ENCODE measurements at places on chromosomes 12 and 14.
A peak's percentile ranks its signal among the peaks of the same experiment; 100 is the strongest.

GRCh38 chr12:67630373-67631088, 18.0 kb upstream of the DYRK2 start:
- DNase-seq: peak; percentile 74

- DNase-seq: no peak
Observed at GRCh38 chr14:49051328-49052060, 534.7 kb downstream of the RPS29 start.

- peak; percentile 42 for DNase-seq
Observed at GRCh38 chr12:3747543-3747942, 5.4 kb downstream of the CRACR2A start.

- no peak for DNase-seq
Observed at GRCh38 chr12:10901427-10901826, 7.9 kb downstream of the TAS2R13 start.
